ENCODE measurements at places on chromosomes 4 and X. TPM values are rescaled to one million over a fixed set of nuclear protein-coding genes. Genes with fewer than 3 reads are reported as not detected.
A peak's percentile ranks its signal among the peaks of the same experiment; 100 is the strongest.

The SYP gene
- 0.07 TPM for total RNA-seq

The SHROOM4 gene
- total RNA-seq = 3.0 TPM

The NCAPG gene
- total RNA-seq = 132 TPM

The FAAH2 gene
- total RNA-seq = 24.6 TPM

The BMPR1B gene
- 1.4 TPM for total RNA-seq

GRCh38 chr4:79959652-79960051 lies 113.4 kb downstream of the ANTXR2 start:
- H3K4me3 ChIP-seq = no peak overlapping the region
- no peak overlapping the region for H3K27ac ChIP-seq
- H3K36me3 ChIP-seq = no peaks in the 10 kb centered on the region
- DNase-seq = peak; percentile 53

GRCh38 chrX:6029014-6029413 lies 199.7 kb downstream of the NLGN4X start:
- H3K27me3 ChIP-seq = no peaks in the 10 kb centered on the region
- H3K27ac ChIP-seq = no peak overlapping the region
- H3K36me3 ChIP-seq = no peaks in the 10 kb centered on the region
- H3K4me3 ChIP-seq = no peak overlapping the region

DNA sequence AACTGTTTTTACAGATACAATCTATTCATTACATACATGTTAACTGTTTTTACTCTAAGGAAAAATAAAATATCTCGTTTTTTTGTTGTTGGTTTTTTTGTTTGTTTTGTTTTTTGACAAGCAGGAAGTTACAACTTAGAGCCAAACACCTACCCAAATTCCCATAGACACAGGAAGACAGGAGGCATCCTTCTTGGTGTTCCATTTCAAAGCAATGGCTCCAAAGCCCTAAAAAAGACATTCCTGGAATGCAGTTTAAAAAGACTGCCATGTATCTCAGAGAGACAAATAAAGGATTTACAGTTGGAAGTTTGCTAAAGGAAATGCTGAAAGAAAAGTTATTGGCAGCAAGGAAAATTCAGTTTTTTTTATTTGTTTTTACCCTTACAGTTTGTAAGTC lies 16.7 kb downstream of the ETFDH start:
- no peak overlapping the region for H3K4me3 ChIP-seq
- no peaks in the 10 kb centered on the region for H3K36me3 ChIP-seq
- H3K27ac ChIP-seq = no peak overlapping the region

DNA sequence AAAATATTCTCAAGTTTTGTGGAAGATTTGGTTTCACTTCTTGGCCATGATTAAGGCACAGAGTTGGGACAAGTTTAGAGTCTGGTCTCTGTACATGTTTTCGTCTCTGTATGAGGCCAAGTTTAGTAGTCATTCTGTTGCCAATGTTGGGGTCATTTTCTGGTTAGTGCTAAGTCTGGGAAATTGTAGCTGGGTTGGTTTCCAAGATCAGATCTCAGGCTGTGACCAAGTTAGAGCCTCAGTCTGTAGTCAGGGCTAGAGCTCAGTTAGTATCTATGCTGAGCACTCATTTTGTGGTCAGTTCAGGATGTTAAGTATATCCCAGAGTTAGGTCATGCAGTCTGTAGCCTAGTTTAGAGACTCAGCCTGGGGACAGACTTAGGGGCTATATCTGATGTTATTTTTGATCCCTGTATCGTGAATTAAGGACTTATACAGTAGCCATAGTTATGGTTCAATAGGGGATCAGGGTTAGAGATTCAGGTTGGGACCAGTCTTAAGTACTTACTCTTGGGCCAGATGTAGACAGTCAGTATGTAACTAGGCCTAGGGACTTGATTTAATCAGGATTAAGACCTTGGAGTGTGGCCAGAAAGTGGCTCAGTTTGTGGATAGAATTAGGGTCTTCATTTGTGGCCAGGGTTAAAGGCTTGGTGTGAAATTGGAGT lies 6.6 kb upstream of the ENOX2 start:
- H3K27me3 ChIP-seq = no peaks in the 10 kb centered on the region
- H3K36me3 ChIP-seq = no peaks in the 10 kb centered on the region
- H3K27ac ChIP-seq = no peak overlapping the region
- no peaks in the 10 kb centered on the region for H3K4me1 ChIP-seq
- no peak overlapping the region for H3K4me3 ChIP-seq

DNA sequence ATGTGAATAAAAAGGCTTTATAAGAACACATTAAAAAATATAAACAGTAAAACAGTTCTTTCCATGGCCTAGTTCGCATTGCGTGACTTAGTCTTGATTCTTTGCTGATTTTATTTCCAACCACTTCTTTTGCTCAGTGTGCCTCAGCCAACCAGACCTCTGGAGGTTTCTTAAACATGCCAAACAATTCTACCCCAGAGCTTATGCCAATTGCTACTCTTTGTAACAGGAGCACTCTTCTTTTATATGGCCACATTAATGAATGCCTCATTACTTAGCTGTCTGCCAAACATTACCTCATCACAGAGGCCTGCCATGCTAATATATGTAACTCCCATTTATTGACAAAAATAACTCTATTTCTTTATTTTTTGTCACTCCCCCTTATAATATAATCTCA lies 202.3 kb downstream of the NDST4 start:
- H3K27me3 ChIP-seq = no peaks in the 10 kb centered on the region
- no peaks in the 10 kb centered on the region for H3K36me3 ChIP-seq
- no peak overlapping the region for H3K27ac ChIP-seq
- DNase-seq = no peak

DNA sequence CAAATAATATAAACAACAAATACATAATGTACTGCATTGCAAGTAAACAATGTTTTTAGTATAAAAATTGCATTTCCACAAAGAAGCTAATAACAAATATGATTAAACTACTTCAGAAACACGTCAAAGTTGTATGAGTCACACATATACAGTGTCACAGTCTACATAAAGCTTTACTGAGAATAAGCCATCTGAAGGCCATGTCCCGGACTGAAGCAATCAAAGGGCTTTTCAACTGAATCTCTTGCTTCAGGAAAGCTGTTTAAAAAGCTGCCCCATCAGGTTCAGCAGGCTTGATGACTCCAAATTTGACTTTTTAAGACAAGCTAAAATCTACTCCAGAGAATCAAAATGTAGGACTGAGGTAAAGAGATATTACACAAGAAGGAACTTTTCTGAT lies 1476.8 kb downstream of the ADGRL3 start:
- no peak for DNase-seq
- H3K27me3 ChIP-seq = no peaks in the 10 kb centered on the region
- no peaks in the 10 kb centered on the region for H3K36me3 ChIP-seq
- no peak overlapping the region for H3K27ac ChIP-seq
- no peak overlapping the region for H3K4me3 ChIP-seq

DNA sequence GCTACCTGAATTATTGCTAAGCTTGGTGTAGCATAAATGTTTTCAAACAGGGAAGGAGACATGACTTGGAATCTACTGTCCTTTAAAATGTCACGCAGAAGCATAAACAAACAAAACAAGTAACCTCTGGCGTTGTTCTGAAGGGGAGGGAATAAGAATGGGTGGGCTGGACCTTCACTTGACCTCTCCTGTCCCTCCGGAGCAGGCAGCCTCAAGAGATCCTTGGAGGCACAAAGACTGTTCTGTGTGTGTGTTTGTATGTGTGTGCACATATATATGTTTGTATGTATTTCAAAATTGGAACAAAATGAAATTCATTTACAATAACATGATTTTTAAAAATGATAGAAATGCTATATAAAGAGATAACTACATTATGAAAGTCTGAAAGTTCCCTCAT lies 91.3 kb upstream of the DCLK2 start:
- no peaks in the 10 kb centered on the region for H3K36me3 ChIP-seq
- H3K4me1 ChIP-seq = peaks cover 3% of the 10 kb centered on the region

- H3K4me1 ChIP-seq = no peaks in the 10 kb centered on the region
- peak overlapping the region; percentile 69 for H3K4me3 ChIP-seq
- peak; percentile 52 for DNase-seq
- no peak overlapping the region for H3K27ac ChIP-seq
Measured at GRCh38 chr4:167233685-167234315, 494 bp downstream of the SPOCK3 start.

GRCh38 chrX:24479924-24480323 lies 14.8 kb downstream of the PDK3 start:
- no peaks in the 10 kb centered on the region for H3K27me3 ChIP-seq
- H3K36me3 ChIP-seq = no peaks in the 10 kb centered on the region
- no peak overlapping the region for H3K4me3 ChIP-seq

GRCh38 chr4:147367891-147368290 lies 113.0 kb upstream of the EDNRA start:
- no peaks in the 10 kb centered on the region for H3K27me3 ChIP-seq
- DNase-seq = no peak
- no peak overlapping the region for H3K27ac ChIP-seq
- H3K4me1 ChIP-seq = no peaks in the 10 kb centered on the region
- H3K36me3 ChIP-seq = no peaks in the 10 kb centered on the region
- H3K4me3 ChIP-seq = no peak overlapping the region

GRCh38 chr4:123731035-123731434 lies 334.4 kb downstream of the SPRY1 start:
- H3K27ac ChIP-seq = no peak overlapping the region
- no peak for DNase-seq
- H3K27me3 ChIP-seq = no peaks in the 10 kb centered on the region
- no peaks in the 10 kb centered on the region for H3K4me1 ChIP-seq

DNA sequence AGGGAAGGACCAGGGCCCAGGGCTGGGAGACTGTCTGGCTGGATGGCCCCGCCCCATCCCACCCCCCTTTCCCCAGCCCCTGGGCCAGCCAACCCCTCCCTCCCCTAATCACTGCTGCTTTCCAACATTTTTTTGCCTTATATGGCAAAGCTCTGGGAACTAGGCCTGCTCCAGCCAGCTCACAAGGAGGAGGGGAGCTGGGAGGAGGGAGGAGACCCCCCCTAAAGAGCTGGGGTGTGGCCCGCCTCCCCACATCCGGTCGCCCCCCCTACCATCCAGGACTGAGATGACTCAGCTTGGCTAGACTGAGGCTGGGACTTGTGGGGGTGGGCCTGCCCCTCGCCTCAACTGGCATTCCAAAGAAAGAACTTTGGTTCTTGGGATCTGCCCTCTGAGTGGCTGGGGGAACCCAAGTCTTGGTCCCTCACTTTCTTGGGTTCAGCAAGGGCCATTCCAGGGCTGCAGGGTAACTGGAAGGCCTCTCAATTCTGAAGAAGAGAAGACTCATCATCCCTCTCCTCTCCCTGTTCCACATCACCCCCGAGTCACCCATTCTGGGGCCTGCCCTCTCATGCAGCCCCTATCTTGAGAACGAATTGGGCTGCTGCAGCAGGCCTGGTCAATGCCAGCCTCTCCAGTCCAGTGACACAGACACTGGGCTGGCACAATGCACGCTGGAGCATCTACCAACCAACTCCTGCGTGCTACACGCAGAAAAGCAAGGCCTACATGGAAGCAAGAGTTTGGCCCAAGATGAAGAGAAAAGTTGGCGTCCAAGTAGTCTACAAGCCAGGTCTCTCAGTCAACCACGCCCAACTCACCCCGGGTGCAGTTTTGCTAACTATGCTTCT lies 4.8 kb downstream of the FLNA start:
- peak overlapping the region; percentile 86 for H3K4me3 ChIP-seq
- no peaks in the 10 kb centered on the region for H3K36me3 ChIP-seq
- H3K27me3 ChIP-seq = peaks cover 8% of the 10 kb centered on the region
- peak; percentile 89 for DNase-seq

DNA sequence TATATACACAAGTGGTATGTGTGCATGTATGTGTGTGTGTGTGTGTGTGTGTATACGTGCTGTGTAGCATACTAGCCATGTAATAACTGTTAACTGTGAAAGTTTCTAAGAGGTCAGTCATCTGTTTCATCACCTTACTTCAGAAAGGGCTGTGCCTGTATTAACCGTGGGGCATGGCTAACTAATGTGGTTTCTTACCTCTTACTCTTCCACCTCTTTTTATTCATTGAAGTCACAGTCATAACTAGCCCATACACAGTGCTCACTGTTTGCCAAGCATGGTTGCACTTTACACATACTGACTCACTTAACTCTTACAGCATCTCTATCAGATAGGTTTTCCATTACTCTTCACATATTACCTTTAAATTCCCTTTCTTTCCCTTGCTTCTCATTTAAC lies 23.7 kb upstream of the LRAT start:
- H3K4me1 ChIP-seq = peaks cover 11% of the 10 kb centered on the region
- H3K27me3 ChIP-seq = no peaks in the 10 kb centered on the region
- H3K36me3 ChIP-seq = no peaks in the 10 kb centered on the region
- H3K27ac ChIP-seq = no peak overlapping the region
- H3K4me3 ChIP-seq = no peak overlapping the region

GRCh38 chrX:40153345-40154249 lies 55.8 kb upstream of the BCOR start:
- H3K27me3 ChIP-seq = peaks cover 87% of the 10 kb centered on the region
- H3K4me3 ChIP-seq = peak overlapping the region; percentile 54
- no peaks in the 10 kb centered on the region for H3K36me3 ChIP-seq
- peak; percentile 70 for DNase-seq
- H3K4me1 ChIP-seq = peaks cover 50% of the 10 kb centered on the region

- no peaks in the 10 kb centered on the region for H3K4me1 ChIP-seq
- no peak overlapping the region for H3K27ac ChIP-seq
- no peaks in the 10 kb centered on the region for H3K36me3 ChIP-seq
- H3K27me3 ChIP-seq = no peaks in the 10 kb centered on the region
Measured at GRCh38 chr4:108458681-108459080, 161.7 kb upstream of the RPL34 start.

DNA sequence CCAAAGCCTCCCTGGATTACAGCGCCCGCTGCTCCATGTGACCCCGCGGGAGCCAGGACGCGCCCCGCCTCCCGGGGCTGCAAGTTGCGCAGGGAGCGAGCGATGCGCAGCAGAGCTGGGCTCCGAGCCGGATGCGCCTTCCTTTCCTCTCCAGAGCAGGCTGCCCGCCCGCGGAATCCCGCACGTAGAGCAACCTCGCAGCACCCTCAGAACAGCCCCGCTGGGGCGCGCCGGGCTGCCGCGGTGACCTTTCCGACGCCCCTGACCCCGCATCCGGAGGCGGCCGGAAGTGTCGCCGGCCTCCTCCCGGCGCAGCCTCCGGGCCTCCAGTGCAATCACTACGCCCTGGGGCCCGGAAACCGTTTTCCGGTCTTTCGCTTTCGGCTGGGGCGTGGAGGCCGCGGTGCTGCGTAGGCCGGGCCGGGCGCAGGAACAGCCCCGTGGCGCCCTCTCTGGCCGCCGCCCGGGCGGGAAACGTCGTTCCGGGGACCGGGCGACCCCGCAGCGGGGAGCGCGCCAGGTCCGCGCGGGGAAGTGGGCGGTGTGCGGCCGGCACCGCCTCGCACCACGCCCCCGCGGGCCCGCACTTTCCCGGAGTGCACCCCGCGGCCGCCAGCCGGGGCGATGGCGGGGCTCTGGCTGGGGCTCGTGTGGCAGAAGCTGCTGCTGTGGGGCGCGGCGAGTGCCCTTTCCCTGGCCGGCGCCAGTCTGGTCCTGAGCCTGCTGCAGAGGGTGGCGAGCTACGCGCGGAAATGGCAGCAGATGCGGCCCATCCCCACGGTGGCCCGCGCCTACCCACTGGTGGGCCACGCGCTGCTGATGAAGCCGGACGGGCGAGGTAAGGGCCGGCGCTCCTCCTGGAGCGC lies at the start of gene CYP4V2:
Gene CYP4V2 (plus strand): TSS at position 368 of the 866 bp plus-strand sequence. CDS start 257 bp downstream, at position 625.
- no peaks in the 10 kb centered on the region for H3K36me3 ChIP-seq
- no peaks in the 10 kb centered on the region for H3K27me3 ChIP-seq
- peak within 1 kb of the TSS; percentile 79 for H3K27ac ChIP-seq
- DNase-seq = peak; percentile 85
- peak within 1 kb of the TSS; percentile 71 for H3K4me3 ChIP-seq

GRCh38 chr4:182640932-182641331 lies 276.3 kb downstream of the DCTD start:
- no peaks in the 10 kb centered on the region for H3K4me1 ChIP-seq
- peaks cover 8% of the 10 kb centered on the region for H3K36me3 ChIP-seq
- DNase-seq = no peak
- no peaks in the 10 kb centered on the region for H3K27me3 ChIP-seq
- no peak overlapping the region for H3K27ac ChIP-seq
- H3K4me3 ChIP-seq = no peak overlapping the region

Data from neural progenitor cell (in vitro differentiated cells).